ENCODE measurements at places on chromosomes 3 and 15. TPM values are rescaled to one million over a fixed set of nuclear protein-coding genes. Genes with fewer than 3 reads are reported as not detected.

GRCh38 chr15:80275961-80276360 is 23.9 kb upstream of the CTXND1 start:
- DNase-seq: no peak

DTX3L gene
- total RNA-seq: 14.9 TPM

DNA sequence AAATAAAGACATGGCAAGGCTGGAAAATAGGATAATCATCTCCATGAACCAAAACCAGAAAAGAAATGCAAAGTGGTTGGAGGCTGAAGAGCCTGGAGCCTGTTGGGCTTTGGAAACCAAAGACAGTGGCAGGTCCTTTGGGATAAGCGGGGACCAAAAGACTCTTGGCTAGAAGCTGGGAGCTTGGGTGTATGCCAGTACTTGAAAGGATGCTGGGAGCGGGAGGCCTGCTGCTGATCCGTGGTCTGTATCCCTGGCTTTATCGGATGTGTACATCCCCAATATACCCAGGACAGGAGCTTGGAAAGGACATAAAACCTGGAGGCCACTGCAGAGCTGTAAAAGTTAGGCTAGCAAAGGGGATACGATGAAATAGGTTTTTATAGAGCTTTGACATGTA is 1.3 kb upstream of the CHRNB4 start:
- DNase-seq: no peak

GRCh38 chr15:86001200-86001599 is 78.5 kb upstream of the AGBL1 start:
- DNase-seq: no peak
